Left lung (tissue), 14 donors: ENCODE measurements at places on chromosomes 5 and 9. TPM values are rescaled to one million over a fixed set of nuclear protein-coding genes. Genes with fewer than 3 reads are reported as not detected.

The C9 gene
- total RNA-seq: not detected

GRCh38 chr5:106766916-106767315 is 903.8 kb downstream of the EFNA5 start:
- no peaks in the 10 kb centered on the region for H3K27me3 ChIP-seq
- no peaks in the 10 kb centered on the region for H3K4me1 ChIP-seq
- H3K4me3 ChIP-seq: no peak overlapping the region
- no peak overlapping the region for H3K27ac ChIP-seq

GRCh38 chr9:121115466-121115865 is 40.7 kb downstream of the CNTRL start:
- no peaks in the 10 kb centered on the region for H3K4me1 ChIP-seq
- no peaks in the 10 kb centered on the region for H3K36me3 ChIP-seq
- H3K4me3 ChIP-seq: no peak overlapping the region
- no peak overlapping the region for H3K27ac ChIP-seq
- no peaks in the 10 kb centered on the region for H3K27me3 ChIP-seq

The RLN2 gene
- total RNA-seq: 2.3 TPM

The CER1 gene
- not detected for total RNA-seq

DNA sequence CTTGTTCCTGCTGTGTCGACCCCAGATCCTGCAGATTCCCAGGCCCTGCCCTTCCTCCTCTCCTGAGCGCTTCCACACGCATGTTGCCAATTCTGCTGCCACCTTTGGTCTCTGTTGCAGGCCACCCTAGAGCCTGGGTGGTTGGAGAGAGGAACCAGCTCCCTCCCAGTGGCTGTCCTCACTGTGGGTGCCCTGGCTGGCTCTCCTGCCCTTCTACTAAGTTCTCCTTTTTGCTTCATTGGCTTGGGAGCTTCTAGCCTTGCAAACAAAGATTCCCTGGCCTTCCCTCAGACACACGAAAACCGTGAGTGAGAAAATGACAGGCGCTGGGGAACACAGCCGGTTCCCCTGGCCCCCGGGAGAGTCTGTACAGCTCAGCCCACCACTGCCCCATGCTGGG is 14.2 kb upstream of the NCS1 start:
- H3K4me1 ChIP-seq: no peaks in the 10 kb centered on the region
- DNase-seq: no peak
- peaks cover 4% of the 10 kb centered on the region for H3K27me3 ChIP-seq
- no peak overlapping the region for H3K4me3 ChIP-seq

DNA sequence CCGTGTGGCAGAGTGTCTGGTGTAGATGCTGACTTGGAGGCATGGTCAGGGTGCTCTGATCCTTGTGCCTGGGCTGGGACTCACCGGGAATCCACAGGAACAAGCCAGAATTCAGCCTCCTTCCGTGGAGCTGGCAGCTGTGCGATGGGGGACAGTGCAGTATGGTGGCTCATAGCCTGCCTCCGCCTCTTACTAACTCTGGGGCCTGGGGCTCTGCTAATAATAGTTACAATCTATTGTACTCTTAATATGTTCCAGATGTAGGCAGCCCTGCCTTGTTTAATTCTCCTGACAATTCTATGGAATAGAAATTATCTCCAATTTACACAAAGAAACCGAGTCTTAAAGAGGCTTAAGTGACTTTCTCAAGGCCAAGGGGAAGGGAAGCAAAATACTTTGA is 77.6 kb downstream of the PCDH1 start:
- H3K4me3 ChIP-seq: no peak overlapping the region
- DNase-seq: no peak
- H3K27me3 ChIP-seq: peaks cover 30% of the 10 kb centered on the region

DNA sequence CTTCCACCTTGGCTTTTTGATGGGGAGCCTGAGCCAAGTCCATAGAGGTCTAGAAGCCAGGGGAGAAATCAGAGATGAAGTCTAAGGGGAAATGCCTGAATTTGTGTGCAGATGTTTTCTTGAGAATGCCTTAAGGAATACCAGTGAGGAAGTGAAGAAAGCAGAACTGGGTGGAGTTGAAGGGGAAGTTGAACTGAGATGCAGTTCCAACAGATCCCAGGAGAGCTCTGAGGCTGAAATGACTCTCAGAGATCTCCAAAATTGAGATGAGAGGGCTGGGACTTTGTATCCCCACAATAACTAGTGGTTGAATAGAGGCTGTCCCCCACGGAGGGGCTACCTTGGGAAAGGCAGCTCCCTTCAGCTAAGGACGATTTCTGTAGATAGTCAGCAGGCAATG is 197.1 kb downstream of the ZNF462 start:
- H3K4me1 ChIP-seq: no peaks in the 10 kb centered on the region
- H3K4me3 ChIP-seq: no peak overlapping the region
- H3K27ac ChIP-seq: no peak overlapping the region
- no peaks in the 10 kb centered on the region for H3K27me3 ChIP-seq

DNA sequence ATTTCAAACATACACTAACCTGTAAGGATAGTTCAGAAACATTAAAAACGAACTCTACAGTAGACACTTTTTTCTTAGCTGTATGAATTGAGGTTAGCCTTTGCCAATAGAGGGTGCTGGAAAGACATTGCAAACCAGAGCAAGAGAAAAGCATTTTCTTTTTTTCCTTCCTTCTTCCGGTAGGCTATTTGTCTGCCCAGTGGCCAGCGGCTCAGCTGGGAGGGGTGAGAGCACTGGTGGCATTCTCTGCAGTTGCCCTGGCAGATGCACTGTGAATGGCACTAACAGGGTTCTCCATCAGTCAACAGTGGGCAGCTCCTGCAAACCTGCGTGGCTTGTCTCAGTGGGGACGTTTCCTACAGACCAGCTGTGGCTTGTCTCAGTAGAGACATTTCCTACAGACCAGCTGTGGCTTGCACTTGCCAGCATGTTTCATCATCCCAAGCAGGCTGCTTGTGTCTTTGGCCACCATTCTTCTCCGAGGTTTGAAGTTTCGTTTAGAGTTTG is 984.5 kb upstream of the CDH18 start:
- peak overlapping the region; percentile 10 for H3K4me3 ChIP-seq
- no peaks in the 10 kb centered on the region for H3K27me3 ChIP-seq
- DNase-seq: peak; percentile 81
- H3K27ac ChIP-seq: peak overlapping the region; percentile 2
- H3K4me1 ChIP-seq: no peaks in the 10 kb centered on the region

The ITK gene
- 1.8 TPM for total RNA-seq

The CRAT gene
- total RNA-seq: 16.8 TPM

The PCDHGA10 gene
- total RNA-seq: 3.9 TPM

DNA sequence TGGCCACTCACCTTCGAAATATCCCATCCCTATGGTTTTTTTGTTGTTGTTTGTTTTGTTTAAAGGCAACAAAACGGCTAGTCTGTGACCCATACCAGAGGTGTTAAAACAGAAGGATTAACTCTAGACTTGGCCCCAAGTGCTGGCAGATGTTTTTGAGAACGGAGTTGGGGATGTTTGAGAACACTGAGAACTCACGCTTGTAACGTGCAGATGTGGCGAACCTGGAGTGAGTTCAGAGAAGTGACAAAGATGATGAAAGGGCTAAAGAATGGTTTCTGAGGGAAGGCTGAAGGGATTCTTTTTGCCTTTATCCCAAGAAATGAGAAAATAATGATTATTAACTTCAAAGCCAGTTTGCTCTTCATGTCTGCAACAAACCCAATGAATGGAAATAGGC is 286.5 kb downstream of the ZNF608 start:
- H3K27me3 ChIP-seq: no peaks in the 10 kb centered on the region
- no peak overlapping the region for H3K27ac ChIP-seq
- no peaks in the 10 kb centered on the region for H3K4me1 ChIP-seq
- no peaks in the 10 kb centered on the region for H3K36me3 ChIP-seq

GRCh38 chr9:132127888-132128534 is 33.8 kb upstream of the NTNG2 start:
- no peaks in the 10 kb centered on the region for H3K36me3 ChIP-seq
- no peak overlapping the region for H3K4me3 ChIP-seq
- no peak overlapping the region for H3K27ac ChIP-seq
- H3K4me1 ChIP-seq: no peaks in the 10 kb centered on the region
- DNase-seq: no peak
- H3K27me3 ChIP-seq: peaks cover 10% of the 10 kb centered on the region

GRCh38 chr5:107472620-107473064 is 198.1 kb downstream of the EFNA5 start:
- no peak overlapping the region for H3K27ac ChIP-seq
- H3K27me3 ChIP-seq: no peaks in the 10 kb centered on the region
- DNase-seq: no peak
- no peaks in the 10 kb centered on the region for H3K36me3 ChIP-seq
- no peak overlapping the region for H3K4me3 ChIP-seq

GRCh38 chr9:8143677-8144076 is 344.1 kb upstream of the DMAC1 start:
- no peaks in the 10 kb centered on the region for H3K4me1 ChIP-seq
- no peaks in the 10 kb centered on the region for H3K27me3 ChIP-seq
- H3K27ac ChIP-seq: no peak overlapping the region
- no peak overlapping the region for H3K4me3 ChIP-seq
- DNase-seq: no peak
- H3K36me3 ChIP-seq: no peaks in the 10 kb centered on the region

The SPATA31E1 gene
- total RNA-seq: not detected

The PCDHA12 gene
- total RNA-seq: 7.4 TPM

DNA sequence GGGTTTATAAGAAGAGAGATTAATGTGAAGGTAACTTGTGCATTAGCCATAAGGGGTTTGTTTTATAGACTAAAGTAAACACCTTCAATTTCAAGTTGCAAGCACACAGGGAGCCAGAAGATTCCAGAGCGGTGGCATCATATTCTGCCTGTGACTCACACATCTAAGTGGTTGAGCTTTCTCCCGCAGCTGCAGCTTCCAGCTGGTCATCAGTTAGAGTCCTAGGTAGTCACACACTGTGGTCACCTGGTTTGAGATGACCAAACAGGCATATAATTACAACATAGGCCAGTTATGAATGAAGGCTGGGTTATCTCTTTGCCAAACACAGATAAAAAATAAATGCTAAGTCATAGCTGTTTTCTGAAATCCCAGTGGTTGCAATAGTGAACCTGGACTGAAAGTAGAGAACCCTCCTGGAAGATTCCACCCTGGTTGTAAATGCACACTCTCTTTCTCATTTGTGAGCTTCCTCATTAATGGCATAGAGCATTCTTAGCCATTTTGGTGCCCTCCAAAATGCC is 171.3 kb downstream of the GDNF start:
- peak overlapping the region; percentile 35 for H3K27ac ChIP-seq
- H3K4me3 ChIP-seq: no peak overlapping the region
- H3K4me1 ChIP-seq: peaks cover 18% of the 10 kb centered on the region
- DNase-seq: peak; percentile 30
- no peaks in the 10 kb centered on the region for H3K36me3 ChIP-seq

DNA sequence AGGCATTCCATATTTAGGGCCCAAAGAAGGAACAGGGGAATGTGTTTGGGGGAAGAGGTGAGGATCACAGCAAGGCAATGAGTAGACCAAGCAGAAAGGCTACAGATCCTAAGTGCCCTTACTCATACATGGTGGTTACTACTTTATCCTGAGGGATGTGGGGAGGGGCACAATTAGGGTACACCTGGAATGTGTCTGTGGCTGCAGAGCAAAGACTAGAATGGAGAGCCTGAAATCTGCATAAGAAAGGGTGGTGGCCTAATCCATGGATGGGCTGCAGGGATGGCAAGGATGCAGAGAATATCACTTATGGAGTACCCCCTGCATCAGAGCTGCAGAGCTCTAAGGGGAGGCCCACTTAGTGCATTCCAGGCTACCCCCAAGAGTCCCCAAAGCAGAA is 352.6 kb upstream of the TRPC7 start:
- no peaks in the 10 kb centered on the region for H3K36me3 ChIP-seq
- no peak overlapping the region for H3K4me3 ChIP-seq
- no peak for DNase-seq
- no peaks in the 10 kb centered on the region for H3K27me3 ChIP-seq

DNA sequence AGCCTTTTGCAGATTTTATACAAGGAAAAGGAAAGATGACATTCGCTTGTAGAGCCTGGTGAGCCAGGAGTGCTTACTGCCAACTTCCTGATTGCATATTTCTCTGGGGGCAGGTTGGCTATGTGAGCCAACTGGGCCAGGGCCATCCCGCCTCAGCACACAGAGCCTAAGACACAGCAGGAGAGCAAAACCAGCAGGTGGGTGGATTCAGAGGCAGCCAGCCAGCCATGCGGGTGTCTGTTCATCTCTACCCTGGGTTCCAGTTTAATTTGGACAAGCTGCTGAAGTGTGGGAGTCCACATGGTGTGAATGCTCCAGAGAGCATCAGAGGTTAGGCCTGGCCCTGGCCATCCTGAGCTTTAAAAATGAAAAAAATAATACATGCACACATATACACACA is 291.4 kb downstream of the ARHGEF28 start:
- H3K36me3 ChIP-seq: no peaks in the 10 kb centered on the region
- H3K27ac ChIP-seq: no peak overlapping the region
- H3K4me3 ChIP-seq: no peak overlapping the region
- H3K4me1 ChIP-seq: no peaks in the 10 kb centered on the region

The DRD1 gene
- 0.17 TPM for total RNA-seq

DNA sequence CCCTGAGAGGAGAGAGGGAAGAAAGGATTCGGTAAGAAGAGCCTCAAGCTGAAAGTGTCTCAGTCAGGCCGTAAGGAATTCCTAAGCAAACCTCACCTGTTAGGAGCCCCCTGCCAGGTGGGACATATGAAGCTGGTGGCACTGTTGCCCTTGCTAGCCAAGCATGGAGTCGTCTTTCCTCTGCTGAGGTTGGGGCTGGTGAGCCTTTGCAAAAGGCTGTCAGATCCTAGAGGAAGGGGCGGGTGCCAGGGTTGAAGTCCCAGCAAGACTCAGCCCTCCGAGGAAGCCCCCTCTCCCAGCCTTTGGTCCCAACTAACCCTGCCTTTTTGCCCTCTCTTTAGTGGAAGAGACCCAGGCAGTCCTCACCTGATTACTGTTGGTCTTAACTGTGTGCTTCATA is 5.5 kb upstream of the SMIM32 start:
- no peak for DNase-seq
- H3K4me3 ChIP-seq: no peak overlapping the region
- no peak overlapping the region for H3K27ac ChIP-seq
- H3K4me1 ChIP-seq: no peaks in the 10 kb centered on the region

DNA sequence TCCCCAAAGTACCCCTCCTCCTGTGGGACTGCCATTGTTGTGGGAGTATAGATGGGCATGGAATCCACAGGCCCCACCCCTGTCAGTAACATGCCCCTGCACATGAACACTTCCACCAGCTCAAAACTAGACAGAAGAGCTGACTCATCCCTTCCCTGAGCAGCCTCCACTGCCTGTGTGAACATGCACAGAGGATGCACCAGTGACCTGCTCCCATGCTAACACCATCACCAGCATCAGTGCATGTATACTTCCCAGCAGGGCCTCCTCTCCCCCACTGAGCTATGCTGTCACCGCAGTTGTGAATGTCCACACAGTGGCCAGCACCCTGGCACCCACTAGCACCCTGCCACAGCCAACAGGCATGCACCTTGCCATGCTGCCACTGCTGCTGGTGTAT is 939.8 kb downstream of the EFNA5 start:
- H3K27me3 ChIP-seq: no peaks in the 10 kb centered on the region
- no peaks in the 10 kb centered on the region for H3K4me1 ChIP-seq
- H3K36me3 ChIP-seq: no peaks in the 10 kb centered on the region
- H3K27ac ChIP-seq: no peak overlapping the region
- no peak overlapping the region for H3K4me3 ChIP-seq
